ENCODE measurements at places on chromosomes 11 and 22.

- DNase-seq = no peak
These were observed 4.0 kb downstream of the PHOX2A start for GRCh38 chr11:72239849-72240460.

- DNase-seq = no peak
These were observed 72.4 kb downstream of the CYP2R1 start for GRCh38 chr11:14819596-14819995.

DNA sequence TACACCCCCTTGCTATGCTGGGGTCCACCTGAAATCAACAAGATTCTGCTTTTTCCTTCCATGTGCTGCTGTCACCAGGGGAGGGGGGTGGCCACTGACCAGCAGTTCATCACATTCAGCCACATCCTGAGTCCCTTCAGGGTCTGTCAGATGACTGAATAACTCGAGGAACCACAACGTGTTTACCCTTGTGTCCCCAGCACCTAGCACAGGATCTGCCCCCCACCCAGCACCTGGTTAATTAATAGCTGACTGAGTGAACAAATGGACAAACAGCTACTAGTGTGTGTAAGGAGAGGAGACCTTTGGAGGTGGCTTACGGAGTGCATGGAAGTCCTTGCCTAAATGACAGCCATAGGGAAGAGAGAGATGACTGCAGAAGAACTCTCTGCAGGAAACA, 119.5 kb upstream of the NCAM1 start:
- no peak for DNase-seq

- peak; percentile 25 for DNase-seq
These were observed 14.0 kb downstream of the RPS6KA4 start for GRCh38 chr11:64372802-64373597.

DNA sequence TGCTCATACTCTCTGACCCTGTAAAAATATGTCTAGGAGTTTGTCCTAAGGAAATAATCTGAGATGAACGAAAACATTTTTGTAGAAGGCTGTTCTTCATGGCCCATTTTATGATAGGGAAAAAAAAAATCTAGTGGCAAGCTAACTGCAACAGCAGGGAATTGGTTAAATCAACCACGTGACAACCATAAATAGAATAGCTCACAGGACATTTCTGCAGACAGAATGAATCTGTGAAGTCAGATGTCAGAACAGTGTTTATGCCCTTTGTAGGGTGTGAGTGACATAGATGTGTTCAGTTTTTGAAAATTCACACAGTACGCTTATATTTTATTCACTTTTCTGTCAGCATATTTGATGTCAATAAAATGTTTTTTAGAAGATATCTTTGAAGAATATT, 16.1 kb downstream of the ARHGAP1 start:
- DNase-seq = no peak

GRCh38 chr22:22897947-22898346, 10.3 kb downstream of the IGLL5 start:
- no peak for DNase-seq

DNA sequence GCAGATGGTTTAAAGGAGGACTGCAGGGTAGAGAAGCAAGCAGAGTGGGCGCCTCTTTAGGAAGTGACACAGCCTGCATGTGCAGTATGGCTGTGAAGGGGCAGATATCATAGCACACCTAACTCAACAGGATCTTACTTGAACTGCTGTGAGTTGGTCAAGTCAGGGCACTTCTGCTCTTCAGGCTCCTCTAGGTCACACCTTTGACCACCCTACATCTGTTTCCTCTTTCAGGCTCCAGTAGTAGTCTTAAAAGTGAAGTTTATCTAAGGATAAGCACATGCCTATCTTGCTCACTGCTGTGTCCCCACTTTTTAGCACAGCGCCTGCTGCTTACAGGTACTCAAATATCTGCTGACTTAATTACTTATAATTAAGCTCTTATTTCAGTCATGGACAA, 6.5 kb downstream of the MRPL16 start:
- no peak for DNase-seq

GRCh38 chr11:79121351-79121750, 319.5 kb downstream of the TENM4 start:
- DNase-seq = no peak

DNA sequence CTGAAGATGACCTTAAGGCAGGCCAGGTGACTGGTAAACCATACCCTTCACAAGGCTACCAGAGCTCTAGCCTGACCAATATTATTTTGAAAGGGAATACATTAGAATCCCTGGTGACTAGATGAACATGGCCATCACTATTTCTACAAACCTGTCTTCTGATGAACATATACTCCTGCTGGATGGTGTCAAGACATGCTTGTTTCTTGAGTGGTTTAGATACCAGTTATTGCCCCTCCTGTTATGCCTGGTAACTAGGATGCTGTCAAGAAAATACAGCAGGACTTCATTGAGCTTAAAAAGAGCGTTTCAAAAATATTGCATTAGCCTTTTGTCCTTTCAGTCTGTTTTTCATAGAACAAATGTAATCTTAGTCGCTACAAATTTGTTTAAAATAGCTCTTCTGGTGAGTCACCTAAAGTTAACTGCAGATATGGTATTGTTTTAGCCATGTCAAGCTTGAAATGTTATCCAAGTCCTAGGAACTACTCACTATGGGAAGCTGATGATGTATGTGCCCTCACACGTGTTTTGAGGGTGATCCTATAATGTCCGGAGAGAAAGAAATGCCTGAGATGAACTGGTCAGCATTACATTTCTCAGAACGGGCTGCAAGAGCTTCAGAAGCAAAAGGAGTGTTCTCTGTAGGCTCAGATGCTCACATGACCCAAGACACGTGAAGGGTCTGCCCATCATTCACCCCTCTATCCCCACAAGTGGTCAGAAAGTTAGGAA, 20.6 kb downstream of the ADM start:
- DNase-seq = no peak
